ENCODE measurements at places on chromosomes 11 and 22.

DNA sequence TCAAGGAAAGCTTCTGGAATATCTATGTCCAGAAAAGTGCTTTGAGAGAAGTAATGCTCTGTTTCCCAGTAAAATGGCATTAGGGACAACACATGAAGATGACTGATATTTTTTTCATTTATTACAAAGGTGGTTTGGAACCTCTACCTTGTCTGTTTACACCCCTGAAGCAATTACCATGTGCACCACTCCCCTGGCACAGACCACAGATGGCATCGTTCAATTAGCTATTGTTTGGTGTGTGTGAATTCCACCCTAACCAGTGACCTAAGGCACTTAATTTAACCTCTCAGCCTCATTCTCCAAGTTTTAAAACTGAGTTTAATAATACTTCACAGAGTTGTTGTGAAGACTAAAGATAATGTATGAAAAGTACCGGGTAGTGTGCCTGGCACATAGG is 127.6 kb upstream of the BMAL1 start:
- no peak for DNase-seq

DNA sequence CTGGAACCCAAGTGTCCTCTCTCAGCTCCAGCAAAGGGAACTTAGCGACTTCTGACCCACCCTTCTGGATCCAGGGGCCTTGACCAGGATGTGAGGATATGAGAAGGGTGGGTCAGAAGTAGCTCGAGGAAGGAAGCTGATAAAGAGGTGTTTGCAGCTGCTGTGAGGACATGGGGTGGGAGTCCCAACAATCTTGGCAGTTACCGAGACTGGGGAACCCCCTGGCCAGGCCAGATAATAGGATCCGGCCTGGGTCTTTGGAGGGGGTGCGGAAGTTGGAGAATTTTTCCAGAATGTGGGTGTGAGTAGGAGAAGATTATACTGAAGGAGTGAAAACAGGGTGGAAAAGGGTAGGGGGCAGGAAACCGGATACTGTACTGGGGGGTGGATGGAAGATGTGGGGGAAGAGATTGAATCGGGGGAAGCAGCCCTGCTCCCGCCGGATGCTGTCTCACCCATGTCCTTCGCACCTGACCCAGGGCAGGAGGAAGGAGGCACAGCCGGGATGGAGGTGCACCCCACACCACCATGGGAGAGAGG is 2.8 kb upstream of the MCAM start:
- DNase-seq, result no peak

- DNase-seq, result no peak
Measured at GRCh38 chr11:12386745-12387144, 9.4 kb downstream of the PARVA start.

DNA sequence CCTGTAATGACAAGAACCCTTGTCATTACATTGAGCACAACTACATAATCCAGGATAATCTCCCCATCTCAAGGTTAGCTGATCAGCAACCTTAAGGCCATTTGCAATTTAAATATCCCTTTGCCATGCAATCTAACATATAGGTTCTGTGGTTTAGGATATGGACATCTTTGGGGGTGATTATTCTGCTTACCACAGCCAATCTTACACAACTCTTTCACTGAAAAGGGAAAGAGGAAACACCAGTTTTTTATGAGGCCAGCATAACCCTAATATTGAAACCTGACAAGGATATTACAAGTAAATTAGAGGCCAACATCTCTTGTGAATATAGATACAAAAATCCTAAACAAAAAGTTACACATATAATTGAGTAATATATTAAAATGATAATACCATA is 78.5 kb downstream of the CYP2R1 start:
- DNase-seq, result no peak

DNA sequence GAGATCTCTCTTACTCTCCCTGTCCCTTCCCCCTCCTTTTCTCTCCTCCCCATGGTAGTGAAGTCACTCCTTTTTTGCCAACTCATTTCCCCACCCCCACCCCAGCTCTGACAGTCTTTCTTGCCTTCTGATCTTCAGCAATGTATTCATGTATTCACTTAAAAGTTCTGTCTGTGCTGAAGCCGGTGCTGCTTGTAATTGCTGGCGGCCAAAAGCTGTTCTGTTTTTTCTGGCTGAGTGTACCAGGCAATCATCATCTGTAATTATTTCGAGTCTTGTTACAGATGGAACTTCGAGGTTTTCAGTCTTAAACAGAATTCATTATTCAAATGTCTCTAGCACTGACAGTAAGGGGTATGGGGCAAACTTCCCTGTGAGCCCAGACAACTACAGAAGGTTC is 99.5 kb downstream of the SPATA19 start:
- DNase-seq, result no peak

DNA sequence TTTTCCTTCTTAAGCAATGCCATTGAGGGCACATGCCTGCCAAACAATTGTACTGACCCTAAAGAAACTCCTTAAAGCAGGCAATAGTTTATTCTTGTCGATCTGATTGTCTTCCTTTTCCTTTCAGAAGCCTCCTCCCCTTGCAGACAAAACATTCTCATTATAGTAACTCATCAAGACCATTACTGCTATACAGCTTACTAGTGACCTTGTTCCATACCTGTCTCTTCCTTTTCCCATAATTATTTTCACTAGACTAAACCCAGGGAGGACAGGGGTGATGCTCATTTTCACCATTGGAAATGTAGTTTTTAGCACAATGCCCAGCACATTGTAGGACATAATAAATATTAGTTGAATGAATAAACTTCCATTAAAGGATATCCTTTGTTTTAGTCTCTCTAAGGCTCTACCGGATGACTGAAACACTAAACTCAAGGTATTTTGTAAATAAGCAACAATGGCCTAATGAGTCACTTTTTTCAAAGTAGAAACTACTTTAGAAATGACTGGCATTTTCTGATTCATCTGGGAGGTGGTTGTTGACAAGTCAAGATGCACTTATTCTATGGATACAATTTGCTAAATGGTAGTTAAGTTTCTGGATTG is 9.3 kb upstream of the MSANTD4 start:
- no peak for DNase-seq

- no peak for DNase-seq
Measured at GRCh38 chr22:29043906-29044575, 17.6 kb downstream of the C22orf31 start.

- DNase-seq, result no peak
Measured at GRCh38 chr11:96314326-96315020, 28.5 kb downstream of the MAML2 start.

DNA sequence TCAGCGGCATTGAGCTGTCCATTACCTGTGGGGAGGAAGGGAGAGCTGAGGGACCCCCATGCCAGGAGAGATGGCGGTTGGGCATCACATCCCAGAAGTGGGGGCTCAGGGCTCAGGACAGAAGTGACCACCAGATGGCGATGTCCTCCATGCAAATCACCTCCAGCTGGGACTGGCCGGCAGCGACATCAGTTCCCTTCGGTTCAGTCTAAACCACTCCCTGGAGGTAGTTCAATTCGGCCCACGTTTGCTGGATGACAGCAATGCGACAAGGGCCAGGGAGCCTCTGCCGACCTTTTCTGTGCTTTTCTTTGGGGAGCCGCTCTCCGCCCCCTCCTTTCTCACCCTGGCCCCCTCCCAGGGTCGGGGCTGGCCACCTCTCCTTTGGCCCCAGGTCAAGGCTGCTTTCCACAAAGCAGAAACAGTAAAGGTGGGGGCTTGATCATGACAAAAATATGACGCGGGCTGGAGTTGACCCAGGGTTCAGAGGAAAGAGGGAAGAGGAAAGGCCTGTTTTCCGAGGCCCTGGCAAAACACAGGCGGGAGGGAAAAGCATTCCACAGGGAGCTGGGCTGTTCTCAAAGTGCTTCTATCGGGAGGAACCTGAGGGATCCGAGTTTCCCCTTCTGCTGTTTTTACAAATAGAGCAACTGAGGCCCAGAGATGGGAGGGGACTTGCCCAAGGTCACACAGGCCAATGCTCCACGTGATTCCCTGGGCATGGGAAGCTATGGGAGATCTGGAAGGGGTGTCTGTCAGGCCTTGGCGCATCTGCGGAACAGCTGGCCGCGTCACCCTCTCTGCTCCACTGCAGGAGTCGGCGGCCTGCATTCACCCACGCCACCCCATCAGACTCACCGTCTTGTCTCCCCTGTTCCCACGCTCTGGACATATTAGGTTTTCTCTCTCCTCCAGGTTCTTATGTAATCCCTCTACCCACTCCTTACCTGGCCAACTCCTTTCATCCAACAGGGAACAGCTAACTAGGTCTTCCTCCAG is 54.7 kb downstream of the FBXO7 start:
- no peak for DNase-seq

- DNase-seq, result no peak
Measured at GRCh38 chr11:127002669-127003259, 2.2 kb upstream of the KIRREL3 start.

- peak; percentile 46 for DNase-seq
Measured at GRCh38 chr11:27040302-27041115, at the start of gene BBOX1. TSS of gene BBOX1 (plus strand) at chr11:27040815. CDS start at chr11:27055431, 14,616 bp downstream.

- no peak for DNase-seq
Measured at GRCh38 chr11:46741600-46742484, 22.8 kb downstream of the F2 start.

- DNase-seq, result no peak
Measured at GRCh38 chr11:36695111-36695510, 97.1 kb upstream of the RAG2 start.
